Nephron progenitor cell (in vitro differentiated cells): ENCODE measurements at places on chromosomes 16 and 17.

DNA sequence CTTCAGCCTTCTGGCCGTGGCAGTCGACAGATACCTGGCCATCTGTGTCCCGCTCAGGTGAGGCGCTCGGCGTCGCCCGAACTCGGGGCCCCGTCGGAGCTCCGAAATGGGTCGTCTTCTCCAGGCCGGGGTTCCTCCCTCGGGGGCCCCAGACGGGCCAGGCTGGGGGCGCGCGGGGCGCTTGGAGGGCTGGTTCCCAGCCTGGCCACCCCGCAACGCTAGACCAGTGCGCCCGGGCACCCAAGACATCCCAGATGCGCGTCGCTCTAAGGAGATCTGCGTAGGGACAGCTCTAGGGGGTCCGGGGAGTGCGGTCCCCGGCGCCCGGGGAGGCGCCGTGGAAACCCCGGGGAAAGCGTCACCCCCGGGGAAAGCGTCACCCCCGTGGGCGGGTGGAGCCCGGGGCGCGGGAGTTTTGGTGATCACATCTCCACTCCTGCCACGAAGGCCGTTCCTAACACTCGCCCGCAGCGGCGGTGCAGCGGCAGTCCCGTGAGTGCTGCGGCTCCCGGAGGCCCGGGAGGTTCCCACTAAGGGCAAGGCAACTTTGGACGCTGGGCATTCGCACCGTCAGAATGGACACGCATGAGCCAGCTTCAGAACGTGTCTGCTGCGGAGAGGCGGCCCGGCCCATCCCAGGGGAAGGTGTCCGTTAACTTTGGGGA is 729 bp downstream of the ADORA2B start:
- DNase-seq = peak; percentile 36

- DNase-seq = no peak
Measured at GRCh38 chr16:56143666-56144065, 47.6 kb upstream of the GNAO1 start.

DNA sequence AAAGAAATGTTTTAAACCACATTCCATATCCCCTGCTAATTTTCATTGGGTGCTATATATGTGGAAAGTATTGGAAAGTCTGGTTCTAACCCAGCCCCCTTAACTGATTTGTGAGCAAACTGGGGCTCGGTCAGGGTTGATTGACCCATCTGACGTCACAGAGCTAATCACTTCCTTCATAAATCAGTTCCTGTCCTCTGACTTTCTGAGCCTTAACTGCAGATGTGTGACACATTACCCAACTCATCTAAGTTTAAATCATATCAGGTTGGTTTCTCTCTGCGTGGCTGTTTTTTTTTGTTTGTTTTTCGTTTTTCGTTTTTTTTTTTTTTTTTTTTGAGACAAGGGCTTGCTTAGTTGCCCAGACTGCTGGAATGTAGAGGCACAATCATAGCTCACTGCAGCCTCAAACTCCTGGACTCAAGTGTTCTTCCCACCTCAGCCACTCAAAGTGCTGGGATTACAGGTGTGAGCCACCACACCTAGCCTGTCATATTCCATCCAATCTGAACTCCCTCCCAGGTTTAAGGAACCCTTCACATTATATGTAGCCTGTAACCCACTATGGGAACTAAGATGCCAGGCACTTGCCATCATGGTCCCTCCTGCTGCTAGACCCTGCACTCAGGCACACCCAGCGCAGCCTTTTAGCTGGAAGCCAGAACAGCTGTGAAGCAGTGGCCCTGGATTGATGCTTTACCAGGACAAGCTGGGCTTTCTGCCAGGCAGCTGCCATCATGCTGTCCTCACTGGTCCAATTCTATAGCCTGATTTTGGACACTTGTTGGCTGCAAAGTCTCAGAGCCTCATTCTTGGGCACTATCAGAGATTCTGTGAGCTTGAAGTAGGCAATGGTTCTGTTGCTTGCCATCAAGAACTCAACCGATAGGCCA is 6.9 kb upstream of the BPTF start:
- DNase-seq = peak; percentile 33

GRCh38 chr16:52318302-52319009 is 228.5 kb downstream of the TOX3 start:
- no peak for DNase-seq

- DNase-seq = no peak
Measured at GRCh38 chr17:19002805-19003542, 1.6 kb downstream of the FAM83G start.

DNA sequence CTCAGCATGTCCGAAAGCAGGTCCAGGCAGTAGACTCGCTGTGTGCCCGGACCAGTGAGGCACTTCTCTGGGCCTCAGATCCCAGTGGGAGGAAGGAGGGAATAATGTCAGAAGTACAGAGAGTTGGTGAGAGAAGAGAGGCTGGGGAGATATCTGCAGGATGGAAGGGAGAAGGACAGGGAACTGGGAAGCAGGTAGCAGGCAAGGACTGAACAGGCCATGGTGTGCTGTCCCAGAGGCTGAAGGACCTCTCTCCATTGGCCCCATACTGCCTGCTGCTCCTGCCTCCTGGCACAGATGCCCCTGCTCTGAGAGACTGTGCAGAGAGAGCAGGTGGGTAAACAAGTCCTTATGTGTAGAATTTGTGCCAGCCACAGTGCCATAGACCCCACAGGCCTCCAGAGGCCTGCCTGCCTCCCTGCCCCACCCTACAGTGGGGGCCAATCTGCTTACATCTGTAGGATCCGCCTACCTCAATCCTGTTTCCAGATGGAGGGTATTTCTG is 34.2 kb upstream of the CRHR1 start:
- no peak for DNase-seq

GRCh38 chr16:19645557-19645981 is 72.5 kb downstream of the KNOP1 start:
- no peak for DNase-seq

DNA sequence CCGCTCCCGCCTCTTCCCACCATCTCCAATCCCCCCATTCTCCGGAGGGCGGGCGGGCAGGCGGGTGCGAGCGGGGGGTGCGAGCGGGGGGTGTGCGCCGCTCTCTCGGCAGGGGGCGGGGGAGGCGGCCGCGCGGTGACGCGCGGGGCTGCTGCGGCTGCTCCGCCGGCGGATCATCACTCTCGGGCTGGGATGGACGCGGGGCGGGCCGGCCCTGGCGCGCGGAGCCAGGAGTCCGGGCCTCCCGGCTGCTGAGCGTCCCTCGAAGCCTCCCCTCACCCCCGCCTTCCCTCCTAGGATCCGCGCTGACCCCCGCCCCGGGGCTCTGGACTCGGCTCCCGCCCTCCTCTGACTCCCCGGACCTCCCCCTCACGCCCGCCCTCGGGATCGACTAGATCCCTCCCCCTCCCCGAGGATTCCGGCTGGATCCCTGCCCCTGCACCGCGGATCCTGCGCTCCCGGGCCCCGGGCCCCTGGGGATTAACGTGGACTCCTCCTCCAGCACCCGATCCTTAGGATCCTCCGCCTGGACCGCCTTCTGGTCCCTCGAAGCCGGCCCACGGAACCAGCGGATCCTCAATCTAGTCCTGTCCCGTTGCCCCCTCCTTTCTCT is 946 bp upstream of the TMEM256 start:
- peak; percentile 75 for DNase-seq

GRCh38 chr17:74678541-74678940 is 34.2 kb downstream of the CD300LF start:
- DNase-seq = no peak

GRCh38 chr17:81132770-81133723 is 32.3 kb upstream of the PVALEF start:
- DNase-seq = peak; percentile 46

DNA sequence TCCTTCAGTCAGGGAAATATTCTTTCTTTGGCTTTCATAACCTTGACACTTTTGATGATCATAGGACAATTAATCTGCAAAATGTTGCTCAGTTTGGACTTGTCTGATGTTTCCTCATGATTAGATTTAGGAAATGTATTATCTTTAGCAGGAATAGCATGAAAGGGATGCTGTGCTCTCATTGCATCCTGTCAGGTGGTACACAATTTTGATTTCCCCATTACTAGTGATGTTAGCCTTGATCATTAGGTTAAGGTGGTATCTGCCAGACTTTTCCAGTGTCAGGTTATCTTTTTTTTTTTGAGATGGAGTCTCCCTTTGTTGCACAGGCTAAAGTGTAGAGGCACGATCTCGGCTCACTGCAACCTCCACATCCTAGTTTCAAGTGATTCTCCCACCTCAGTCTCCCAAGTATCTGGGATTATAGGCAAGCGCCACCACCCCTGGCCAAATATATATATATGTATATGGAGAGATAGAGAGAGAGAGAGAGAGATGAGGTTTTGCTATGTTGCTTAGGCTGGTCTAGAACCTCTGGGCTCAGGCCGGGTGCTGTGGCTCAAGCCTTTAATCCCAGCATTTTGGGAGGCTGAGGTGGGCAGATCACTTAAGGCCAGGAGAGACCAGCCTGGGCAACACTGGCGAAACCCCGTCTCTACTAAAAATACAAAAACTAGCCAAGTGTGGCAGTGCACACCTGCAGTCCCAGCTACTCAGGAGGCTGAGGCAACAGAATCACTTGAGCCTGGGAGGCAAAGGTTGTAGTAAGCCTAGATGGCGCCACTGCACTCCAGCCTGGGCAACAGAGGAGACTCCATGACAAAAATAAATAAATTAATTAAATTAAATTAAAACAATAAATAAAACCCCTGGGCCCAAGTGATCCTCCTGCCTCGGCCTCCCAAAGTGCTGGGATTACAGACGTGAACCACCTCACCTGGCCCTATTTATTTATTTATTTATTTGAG is 15.8 kb upstream of the CAVIN1 start:
- peak; percentile 22 for DNase-seq

- no peak for DNase-seq
Measured at GRCh38 chr17:76191896-76192295, 48.4 kb downstream of the RNF157 start.

GRCh38 chr17:20995164-20995872 is 47.5 kb downstream of the USP22 start:
- DNase-seq = no peak

GRCh38 chr16:47061204-47061603 is 82.5 kb downstream of the NETO2 start:
- DNase-seq = no peak

DNA sequence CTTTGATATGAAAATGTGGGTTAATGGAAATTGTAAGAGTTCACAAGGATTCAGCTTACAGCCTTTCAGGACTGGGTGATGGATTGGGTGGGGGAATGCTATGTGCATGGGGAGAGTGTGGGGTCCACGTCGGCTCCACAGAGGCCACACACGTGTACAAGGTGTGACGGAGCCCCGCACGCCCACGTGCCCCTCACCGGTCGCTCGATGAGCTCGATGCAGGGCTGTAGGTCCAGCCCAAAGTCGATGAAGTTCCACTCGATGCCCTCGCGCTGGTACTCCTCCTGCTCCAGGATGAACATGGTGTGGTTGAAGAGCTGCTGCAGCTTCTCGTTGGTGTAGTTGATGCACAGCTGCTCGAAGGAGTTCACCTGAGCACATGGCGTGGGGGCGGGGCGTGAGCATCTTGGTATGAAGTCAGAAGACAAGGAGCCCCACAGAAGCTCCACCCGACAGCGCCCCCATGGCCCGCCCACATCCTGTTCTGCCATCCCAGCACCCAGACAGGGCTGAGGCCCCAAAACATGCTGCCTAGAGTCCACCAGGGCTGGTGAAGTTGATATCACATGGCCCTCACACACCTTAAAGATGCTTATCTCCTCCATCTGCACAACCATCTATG is 99.1 kb downstream of the MYH11 start:
- no peak for DNase-seq

DNA sequence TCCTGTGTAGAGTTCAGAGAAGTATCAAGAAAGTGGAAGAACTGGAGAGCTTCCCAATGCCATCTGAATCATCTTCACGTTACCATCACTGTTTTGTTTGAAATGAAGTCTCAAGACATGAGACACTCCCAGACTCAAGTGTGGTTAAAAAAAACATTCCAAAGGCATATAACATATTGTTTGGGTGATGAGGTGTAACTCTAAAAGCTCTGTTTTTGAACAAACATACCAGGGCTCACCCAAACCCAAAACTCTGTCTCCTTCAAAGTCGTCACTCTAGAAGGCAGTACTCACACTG is 6.3 kb upstream of the ZCCHC14 start:
- DNase-seq = no peak

- DNase-seq = no peak
Measured at GRCh38 chr17:81918832-81919545, 1.0 kb upstream of the SIRT7 start.

DNA sequence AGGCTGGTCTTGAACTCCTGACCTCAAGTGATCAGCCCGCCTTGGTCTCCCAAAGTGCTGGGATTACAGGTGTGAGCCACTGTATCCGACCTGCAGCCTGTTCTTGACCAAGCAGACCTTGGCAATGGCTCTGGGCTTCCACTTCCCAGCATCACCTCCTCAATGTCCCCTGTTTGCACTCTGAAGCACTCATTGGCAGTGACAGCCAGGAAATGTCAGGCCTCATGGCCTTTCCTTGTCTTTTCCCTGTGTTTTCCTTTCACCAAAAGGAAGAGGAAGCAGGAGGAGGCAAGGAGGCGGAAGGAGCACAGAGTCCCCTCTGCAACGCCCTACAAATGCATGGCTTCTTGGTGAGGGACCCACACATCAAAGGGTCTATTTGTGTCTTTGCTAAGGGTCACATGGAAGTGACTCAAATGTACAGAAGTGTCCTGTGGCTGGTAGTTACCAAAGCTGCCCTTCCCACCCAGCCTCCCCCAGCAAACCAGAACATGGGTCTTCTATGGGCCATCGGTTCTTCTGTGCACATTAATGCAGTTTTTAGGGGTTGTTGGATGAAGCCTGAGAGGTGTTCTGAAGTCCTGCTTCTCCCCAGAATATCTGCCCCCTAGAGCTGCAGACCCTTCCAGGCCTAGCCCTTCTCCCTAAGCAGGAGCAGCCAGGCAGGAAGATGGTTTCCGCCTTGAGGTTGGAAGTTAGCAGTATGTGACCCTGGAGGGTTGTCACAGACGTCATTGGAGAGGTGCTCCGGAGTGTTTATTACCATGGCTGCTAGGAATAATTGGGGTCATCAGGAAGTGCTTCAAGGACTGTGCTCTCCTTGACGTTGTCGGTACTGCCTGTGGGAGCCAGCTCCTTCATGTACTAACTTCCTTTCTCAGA is 60.8 kb downstream of the WIPI1 start:
- DNase-seq = no peak
